Epithelial cell of prostate (primary cell): ENCODE measurements at places on chromosomes 3 and 15.

- DNase-seq, result no peak
Measured at GRCh38 chr15:48006031-48006511, 114.7 kb upstream of the SLC24A5 start.

GRCh38 chr3:112390783-112391641 is 58.1 kb downstream of the CD200 start:
- DNase-seq, result no peak

- DNase-seq, result no peak
Measured at GRCh38 chr3:59885101-59885500, 835.3 kb upstream of the CFAP20DC start.

DNA sequence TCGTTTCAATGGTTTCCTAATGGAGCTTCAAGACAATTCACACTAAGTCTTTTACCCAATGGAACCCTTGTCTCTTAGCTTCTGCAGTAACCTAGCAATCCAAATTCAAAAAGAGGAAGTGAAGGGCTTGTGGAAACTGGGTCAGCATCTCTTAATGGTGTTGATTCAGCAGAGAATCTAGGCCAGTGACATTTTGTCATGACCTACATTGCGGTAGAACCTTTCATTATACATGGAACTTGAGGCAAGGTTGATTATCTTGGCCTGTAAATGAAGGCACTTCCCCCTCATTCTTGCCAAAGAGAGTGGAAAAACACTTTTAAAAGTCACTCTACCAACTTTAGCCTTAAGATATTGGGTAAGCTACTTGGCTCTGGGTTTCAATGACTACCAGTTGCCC is 42.8 kb downstream of the C2CD4B start:
- DNase-seq, result no peak

- DNase-seq, result no peak
Measured at GRCh38 chr3:197521277-197522182, 34.2 kb downstream of the BDH1 start.

DNA sequence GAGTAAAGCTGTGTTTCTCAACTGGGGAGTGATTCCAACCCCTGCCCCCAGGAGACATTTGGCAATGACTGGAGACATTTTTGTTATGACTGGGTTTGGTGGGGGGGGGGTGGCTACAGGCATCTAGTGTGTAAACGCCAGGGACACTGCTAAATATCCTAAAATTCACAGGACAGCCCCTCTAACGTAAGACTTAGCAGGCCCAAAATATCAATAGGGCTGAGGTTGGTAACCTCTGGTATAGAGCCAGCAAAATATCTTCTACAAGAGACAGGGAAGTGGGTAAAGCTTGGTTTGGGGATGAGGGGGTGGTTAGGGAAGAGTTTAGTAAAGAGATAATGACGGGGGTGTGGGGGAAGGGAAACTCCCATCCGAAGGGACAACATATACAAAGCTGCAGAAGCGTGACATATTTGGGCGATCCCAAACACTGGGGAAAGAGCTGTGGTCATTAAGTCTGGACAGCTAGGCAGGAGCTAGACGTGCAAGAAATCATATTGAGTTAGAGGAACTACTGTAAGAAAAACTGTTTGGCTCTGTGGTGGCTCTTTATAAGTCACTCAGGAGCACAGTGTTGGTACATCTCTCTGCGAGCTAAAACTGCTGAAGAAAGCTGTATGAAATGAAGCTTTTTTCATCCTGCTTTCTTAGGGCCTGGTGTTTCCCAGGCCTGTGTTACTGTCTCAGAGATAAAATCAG is 697 bp upstream of the TRIM69 start:
- DNase-seq, result no peak

GRCh38 chr15:100690032-100690794 is 87.8 kb downstream of the ASB7 start:
- DNase-seq, result no peak

DNA sequence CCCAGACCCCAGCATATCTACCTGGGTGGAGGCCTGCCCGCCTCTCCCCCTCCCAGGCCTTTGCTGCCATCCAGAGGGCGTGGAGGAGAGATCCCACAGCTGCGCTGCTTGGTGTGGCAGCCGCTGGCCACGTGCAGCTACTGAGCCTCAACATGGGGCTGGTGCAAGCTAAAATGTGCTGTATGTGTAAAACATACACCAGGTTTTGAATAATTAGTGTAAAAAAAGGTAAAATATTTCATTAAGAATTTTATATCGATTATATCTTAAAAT is 95.8 kb downstream of the SEC22A start:
- DNase-seq, result no peak

- no peak for DNase-seq
Measured at GRCh38 chr15:53836618-53837017, 77.2 kb upstream of the WDR72 start.

GRCh38 chr3:10757021-10757820 is 58.8 kb upstream of the SLC6A11 start:
- DNase-seq, result peak; percentile 89

DNA sequence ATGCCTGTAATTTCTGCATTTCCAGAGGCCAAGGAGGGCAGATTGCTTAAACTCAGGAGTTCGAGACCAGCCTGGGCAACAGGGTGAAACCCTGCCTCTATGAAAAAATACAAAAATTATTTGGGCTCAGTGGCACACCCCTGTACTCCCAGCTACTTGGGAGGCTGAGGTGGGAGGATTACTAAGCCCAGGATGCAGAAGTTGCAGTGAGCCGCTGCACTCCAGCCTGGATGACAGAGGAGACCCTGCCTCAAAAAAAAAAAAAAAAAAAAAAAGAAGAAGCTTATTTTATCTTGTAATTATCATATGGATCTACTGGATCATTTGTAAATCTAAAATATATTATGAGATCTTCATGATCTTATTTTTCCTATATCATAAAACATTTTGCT is 84.1 kb downstream of the PPCDC start:
- DNase-seq, result no peak

GRCh38 chr15:27885201-27885600 is 213.9 kb downstream of the OCA2 start:
- DNase-seq, result no peak

GRCh38 chr15:72474466-72474911 is 359 bp downstream of the ARIH1 start:
- no peak for DNase-seq

- DNase-seq, result no peak
Measured at GRCh38 chr3:125694761-125695294, 99.5 kb upstream of the OSBPL11 start.

DNA sequence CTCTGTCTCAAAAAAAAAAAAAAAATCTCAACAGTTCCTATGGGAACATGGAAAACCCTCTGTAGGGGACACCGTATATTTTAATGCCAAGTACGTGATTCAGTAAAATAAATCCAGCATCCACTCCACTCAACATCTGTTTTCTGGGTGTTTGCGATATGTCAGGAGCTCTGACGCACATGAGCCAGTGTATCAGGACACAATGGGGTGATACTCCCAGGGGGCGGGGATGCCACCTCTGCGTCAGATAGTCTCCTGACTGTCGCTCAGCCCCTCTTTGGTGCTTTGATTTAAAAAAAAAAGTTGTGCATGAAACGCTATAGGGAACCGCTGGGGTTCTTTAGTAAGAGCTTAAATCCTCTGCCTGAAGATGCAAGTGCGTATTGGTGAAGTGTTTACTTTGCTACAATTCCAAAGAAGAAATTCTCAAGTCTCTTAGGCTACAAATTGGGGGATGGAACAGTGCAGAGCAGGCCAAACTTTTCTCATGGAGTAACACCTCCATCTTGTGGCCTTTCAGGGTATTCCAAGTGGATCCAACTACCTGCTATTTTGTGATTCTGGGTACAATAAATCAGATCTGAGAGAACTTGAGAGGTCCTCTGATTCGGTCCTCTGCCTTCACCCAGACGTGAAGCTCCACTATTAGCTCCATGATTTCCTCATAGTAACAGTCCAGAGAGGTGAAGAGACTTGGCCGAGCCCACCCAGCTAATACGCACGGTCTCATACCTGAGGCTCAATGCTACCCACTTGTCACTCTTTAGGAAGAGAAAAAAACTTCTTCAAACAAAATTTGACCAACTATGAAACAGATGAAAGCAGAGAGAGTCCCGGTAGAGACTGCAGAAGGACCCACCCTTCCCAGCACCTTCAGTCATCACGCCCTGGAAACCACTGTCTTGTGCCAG is 9.3 kb upstream of the NR2E3 start:
- no peak for DNase-seq

DNA sequence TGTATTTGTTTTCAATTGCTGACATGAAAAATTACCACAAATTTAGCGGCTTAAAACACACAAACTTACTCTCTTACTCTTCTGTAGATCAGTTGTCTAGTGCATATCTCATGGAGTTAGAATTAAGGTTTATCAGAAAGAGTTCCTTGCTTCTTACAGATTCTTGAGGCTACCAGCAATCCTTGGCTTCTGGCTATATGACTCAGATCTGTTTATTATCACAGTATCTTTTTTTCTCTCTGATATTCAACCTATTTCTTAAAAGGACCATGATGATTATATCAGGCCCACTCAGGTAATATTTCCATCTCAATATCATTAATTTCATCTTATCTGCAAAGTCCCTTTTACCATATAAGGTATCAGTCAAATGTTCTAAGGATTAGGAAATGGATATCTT is 263.5 kb upstream of the BCHE start:
- DNase-seq, result no peak

GRCh38 chr3:37190667-37191066 is 16.3 kb upstream of the LRRFIP2 start:
- DNase-seq, result no peak
